ENCODE measurements at places on chromosomes 2 and 18.

- H3K4me1 ChIP-seq, result no peaks in the 10 kb centered on the region
- no peaks in the 10 kb centered on the region for H3K36me3 ChIP-seq
- no peak overlapping the region for H3K27ac ChIP-seq
- no peaks in the 10 kb centered on the region for H3K27me3 ChIP-seq
These were observed 113.0 kb upstream of the NEDD4L start for GRCh38 chr18:57931038-57931437.

DNA sequence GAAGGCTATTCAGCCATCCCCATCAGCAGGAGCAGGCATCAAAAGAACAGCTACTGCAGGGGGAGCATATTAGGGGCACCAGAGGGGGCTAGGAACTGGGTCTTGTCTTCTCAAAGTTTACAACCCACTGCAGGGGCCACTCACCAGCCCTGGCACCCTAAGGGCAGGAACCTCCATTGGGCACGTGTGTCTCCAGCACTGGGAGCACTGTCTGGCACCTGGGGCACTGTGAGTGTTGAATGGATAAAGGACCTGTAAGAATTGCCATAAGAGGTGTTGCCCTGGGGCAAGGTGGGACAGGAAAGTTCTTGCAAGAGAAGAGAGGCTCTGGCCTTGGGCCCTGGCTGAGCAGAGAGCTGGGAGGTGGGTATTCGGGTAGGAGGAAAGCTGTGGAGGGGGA is 1.4 kb upstream of the STEAP3 start:
- H3K36me3 ChIP-seq, result no peaks in the 10 kb centered on the region
- no peak overlapping the region for H3K27ac ChIP-seq
- no peak overlapping the region for H3K4me3 ChIP-seq
- H3K27me3 ChIP-seq, result no peaks in the 10 kb centered on the region

- no peaks in the 10 kb centered on the region for H3K4me1 ChIP-seq
- H3K27ac ChIP-seq, result no peak overlapping the region
- H3K27me3 ChIP-seq, result no peaks in the 10 kb centered on the region
- no peak overlapping the region for H3K4me3 ChIP-seq
- H3K36me3 ChIP-seq, result no peaks in the 10 kb centered on the region
These were observed 154.9 kb upstream of the KYNU start for GRCh38 chr2:142722569-142722968.

- H3K4me1 ChIP-seq, result peaks cover 3% of the 10 kb centered on the region
- no peaks in the 10 kb centered on the region for H3K27me3 ChIP-seq
- H3K36me3 ChIP-seq, result no peaks in the 10 kb centered on the region
- no peak overlapping the region for H3K27ac ChIP-seq
- no peak for DNase-seq
These were observed 6.6 kb downstream of the NMUR1 start for GRCh38 chr2:231523451-231524285.
